ENCODE measurements at places on chromosomes 13 and 19. TPM values are rescaled to one million over a fixed set of nuclear protein-coding genes. Genes with fewer than 3 reads are reported as not detected.
A peak's percentile ranks its signal among the peaks of the same experiment; 100 is the strongest.

Gene CUL4A
- total RNA-seq = 32.1 TPM

Gene VSTM2B
- not detected for total RNA-seq

Gene SLITRK6
- total RNA-seq = not detected

Gene ZNF418
- total RNA-seq = 2.3 TPM

DNA sequence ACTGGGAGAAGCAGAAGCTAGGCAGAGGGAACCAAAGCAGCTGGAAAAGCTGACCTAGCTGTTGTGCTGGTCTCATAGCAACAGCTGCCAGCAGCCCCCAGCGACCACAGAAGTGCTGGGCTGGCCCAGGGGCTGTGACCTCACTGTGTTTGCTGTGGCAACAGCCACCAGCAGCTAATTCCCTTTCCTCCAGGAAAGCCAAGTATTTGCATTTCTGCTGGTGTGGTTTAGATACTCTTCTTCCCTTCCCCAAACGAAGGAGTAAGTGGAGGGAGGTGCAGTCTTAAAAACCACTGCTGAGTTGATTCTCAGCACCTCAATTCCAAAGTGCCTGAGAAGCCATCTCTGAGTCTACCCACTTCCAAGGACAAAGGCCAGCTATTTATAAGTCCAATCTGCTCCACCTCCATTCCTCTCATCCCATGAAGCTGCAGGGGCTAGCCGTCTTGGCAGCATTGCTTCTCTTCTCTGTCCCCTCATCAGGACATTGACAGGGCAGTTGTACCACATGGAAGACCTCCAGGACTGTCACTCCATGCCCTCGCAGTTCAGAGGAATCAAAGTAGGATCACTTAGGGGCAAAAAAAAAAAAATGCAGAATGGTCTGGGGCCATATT lies 11.5 kb upstream of the CCDC97 start:
- H3K36me3 ChIP-seq = peaks cover 95% of the 10 kb centered on the region
- peak; percentile 33 for DNase-seq
- no peaks in the 10 kb centered on the region for H3K27me3 ChIP-seq
- H3K4me3 ChIP-seq = no peak overlapping the region
- peak overlapping the region; percentile 41 for H3K27ac ChIP-seq

GRCh38 chr19:50512112-50512998 lies 1.4 kb downstream of the ASPDH start:
- H3K27ac ChIP-seq = peak overlapping the region; percentile 92
- peaks cover 57% of the 10 kb centered on the region for H3K27me3 ChIP-seq
- peaks cover 13% of the 10 kb centered on the region for H3K4me1 ChIP-seq
- H3K36me3 ChIP-seq = peaks cover 71% of the 10 kb centered on the region

DNA sequence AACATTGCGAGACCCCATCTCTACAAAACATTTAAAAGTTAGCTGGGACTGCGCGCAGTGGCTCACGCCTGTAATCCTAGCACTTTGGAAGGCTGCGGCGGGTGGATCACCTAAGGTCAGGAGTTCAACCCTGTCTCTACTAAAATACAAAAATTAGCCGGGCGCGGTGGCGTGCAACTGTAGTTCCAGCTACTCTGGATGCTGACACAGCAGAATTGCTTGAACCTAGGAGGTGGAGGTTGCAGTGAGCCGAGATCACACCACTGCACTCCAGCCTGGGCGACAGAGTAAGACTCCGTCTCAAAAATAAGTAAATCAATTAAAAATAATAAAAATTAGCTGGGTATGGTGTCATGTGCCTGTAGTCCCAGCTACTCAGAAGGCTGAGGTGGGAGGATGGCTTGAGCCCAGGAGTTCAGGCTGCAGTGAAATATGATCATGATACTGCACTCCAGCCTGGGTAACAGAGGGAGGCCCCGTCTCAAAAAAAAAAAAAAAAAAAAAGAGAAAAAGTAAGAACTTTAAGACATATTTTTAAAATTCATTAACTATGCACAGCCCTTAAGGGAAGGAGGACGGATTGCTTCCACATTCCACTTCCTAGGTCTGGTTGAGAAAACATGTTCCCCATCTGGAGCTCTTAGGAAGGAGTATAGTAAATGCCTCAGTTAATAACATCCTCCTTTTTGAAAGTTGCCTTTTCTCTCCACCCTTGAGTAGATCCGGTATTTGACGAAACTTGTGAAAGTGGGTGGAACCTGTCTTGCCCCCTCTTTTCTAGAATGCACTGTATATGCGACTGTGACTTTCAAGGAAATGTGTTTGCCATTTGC lies 26.1 kb downstream of the EXOC3L2 start:
- no peak for DNase-seq
- H3K27me3 ChIP-seq = peaks cover 58% of the 10 kb centered on the region
- H3K36me3 ChIP-seq = no peaks in the 10 kb centered on the region
- no peak overlapping the region for H3K4me3 ChIP-seq
- no peaks in the 10 kb centered on the region for H3K4me1 ChIP-seq
- H3K27ac ChIP-seq = no peak overlapping the region

DNA sequence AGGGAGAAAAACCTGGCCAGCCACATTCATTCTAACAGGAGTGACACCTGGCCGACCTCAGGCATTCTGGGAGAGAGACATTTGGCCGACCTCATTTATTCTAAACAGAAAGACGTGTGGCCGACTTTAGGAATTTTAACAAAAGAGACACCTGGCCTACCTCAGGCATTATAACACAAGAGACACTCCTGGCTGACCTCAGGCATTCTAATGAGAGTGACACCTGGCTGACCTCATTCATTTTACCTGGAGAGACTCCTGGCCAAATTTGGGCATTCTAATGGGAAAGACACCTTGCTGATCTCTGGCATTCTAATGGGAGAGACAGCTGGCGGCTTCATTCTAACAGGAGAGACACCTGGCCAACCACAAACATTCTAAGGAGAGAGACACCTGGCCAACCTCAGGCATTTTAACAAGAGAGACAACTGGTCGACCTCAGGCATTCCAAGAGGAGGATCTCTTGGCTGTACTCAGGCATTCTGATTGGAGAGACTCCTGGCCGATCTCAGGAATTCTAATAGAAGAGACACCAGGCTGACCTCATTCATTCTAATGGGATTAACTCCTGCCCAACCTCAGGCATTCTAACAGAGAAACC lies 1353.9 kb downstream of the UQCRFS1 start:
- H3K36me3 ChIP-seq = no peaks in the 10 kb centered on the region
- no peaks in the 10 kb centered on the region for H3K4me1 ChIP-seq
- H3K27me3 ChIP-seq = no peaks in the 10 kb centered on the region

Data from Calu3 (cell line).